ENCODE measurements at places on chromosomes 12 and 14.
A peak's percentile ranks its signal among the peaks of the same experiment; 100 is the strongest.

DNA sequence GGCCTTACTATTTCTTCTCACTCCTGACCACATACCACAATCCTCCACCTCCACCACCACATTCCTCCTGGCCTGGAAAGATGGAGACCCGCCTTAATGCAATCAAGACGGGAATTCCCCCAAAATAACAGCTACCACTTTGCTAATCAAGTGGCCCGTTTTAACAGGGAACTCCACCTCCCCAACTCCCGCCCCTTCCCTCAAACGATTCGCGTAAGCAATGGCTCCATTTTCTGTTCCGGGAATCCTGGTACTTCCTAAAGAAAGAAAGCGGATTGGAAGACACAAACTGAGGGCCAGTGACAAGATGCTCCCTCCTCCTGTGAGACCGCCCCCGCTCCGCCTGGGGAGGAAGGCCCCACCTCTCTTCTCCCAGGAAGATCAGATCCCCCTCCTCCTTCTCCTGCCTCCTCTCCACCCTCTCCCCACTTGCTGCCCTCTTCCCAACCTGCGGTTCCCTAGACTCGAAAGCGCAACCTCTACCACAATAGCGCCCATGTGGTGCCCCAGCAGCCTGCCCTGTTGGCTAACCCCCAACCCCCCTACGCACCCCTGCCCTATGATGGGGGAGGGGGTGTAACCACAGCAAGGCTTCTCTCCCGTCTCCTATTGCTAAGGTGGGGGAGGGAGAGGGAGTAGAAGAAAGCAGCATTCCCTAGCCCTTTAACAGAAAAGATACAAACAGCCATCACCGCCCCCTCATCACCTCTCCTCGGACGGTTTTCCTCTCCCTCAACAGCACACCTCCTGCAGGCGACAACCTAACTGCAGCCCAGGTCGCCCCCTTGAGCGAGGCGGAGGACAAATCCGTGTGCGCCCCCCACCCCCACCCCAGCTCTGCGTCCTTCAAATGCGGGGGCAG, 777 bp downstream of the ARF3 start:
- DNase-seq: peak; percentile 96

GRCh38 chr12:123232472-123232806, 502 bp downstream of the MPHOSPH9 start:
- no peak for DNase-seq

- no peak for DNase-seq
Measured at GRCh38 chr14:88137327-88137726, 132.4 kb downstream of the GPR65 start.

GRCh38 chr14:93458234-93458633, 27.5 kb downstream of the UNC79 start:
- DNase-seq: no peak

GRCh38 chr14:59507752-59508103, 23.4 kb downstream of the JKAMP start:
- DNase-seq: no peak

- DNase-seq: peak; percentile 43
Measured at GRCh38 chr12:76341436-76342030, 6.7 kb downstream of the BBS10 start.

GRCh38 chr12:77925536-77926108, 94.9 kb downstream of the NAV3 start:
- DNase-seq: peak; percentile 96

GRCh38 chr14:102878970-102879460, 43.4 kb upstream of the AMN start:
- DNase-seq: no peak

DNA sequence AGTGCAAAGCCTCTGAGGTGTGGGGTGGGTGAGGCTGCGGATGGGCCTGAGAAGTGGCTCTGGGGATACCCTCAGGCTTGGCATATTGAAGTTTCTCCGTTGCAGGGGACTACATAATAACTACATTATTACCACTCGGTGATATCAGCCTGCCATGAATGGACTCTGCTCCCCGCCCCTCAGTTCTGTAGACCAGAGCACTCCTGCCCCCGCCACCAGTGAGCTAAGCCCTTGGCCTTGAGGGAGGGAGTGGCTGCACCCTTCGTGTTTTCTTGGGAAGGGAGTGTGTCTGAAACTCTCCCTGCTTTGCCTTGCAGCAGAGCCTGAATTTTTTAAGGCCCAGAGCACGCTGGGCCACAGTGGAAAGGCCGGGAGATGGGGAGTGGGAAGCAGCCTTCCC, 1.7 kb downstream of the ORAI1 start:
- peak; percentile 22 for DNase-seq

GRCh38 chr12:66596199-66596598, 82.7 kb downstream of the GRIP1 start:
- DNase-seq: peak; percentile 55

- DNase-seq: no peak
Measured at GRCh38 chr14:99128185-99128584, 143.8 kb downstream of the BCL11B start.

GRCh38 chr12:26918321-26919215, 19.2 kb downstream of the INTS13 start:
- DNase-seq: no peak

DNA sequence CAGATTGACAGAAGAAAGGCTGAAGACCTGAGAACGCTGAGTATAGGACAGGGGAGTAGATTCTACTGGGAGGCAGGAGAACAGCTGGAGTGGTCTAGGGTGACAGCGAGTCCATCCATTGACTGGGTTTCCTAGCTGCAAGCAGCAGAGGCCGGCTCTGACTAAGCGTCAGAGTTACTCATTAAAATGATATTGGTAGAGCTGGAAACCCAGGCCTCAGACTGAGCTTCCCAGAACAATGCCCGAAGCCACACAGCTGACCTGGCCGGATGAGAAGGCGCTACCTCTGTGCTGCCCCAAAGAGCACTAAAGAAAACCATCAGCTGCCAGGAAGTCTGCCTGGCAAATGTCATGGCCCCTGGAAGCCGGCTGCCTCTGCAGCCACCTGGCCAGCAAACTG, 78.5 kb upstream of the FZD10 start:
- DNase-seq: no peak

DNA sequence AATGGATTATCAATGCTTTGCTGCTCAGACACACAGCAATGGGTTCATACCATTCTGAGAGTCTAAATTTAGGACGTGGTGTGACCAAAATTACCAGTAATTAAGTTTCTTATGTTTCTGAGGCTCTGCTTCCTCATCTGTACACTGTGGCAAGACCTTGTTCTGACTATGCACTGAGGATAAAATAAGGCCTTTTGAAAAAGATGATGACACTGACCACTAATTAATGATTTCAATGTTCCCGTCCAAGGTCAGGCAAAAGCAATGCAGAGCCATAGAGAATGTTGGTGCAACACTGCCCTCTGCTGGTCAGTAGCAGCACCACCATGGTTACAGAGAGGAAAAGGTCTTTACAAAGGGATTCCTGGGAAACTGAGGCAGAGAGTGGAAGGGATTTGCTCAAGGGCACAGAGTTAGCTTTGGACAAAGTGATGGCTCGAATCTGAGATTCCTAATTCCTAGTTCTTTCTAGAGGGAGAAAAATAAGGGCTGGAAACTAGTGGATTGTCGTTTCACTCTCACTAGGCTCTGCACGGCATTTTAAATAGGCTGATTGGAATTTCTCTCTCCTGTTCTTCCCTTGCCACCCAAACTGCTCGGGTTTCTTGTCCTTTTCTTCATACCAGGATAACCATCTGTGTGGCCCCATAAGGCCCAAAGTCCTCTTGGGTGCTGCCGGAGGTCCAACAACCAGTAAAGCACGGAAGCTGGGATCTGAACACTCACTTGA, 22.3 kb upstream of the P2RX7 start:
- DNase-seq: peak; percentile 61

DNA sequence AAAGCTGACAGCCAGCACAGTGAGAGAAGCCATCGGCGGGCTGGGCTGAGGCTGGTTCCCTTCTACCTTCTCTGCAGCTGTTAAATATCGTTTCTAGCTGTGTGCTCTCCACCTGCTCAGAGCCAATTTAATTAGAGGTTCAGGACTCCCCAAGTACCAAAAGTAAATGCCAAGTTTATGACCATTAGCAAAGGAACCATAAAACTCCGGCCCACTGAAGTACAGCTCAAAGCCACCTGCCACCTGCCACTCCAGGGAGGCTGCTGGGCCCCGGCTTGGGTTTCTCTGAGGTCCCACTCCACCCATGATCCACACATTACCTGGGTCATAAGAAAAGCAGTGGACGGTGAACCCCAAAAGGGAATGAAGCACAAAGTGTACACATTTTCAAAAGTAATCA, 272.8 kb downstream of the KSR2 start:
- no peak for DNase-seq
